ENCODE measurements at places on chromosomes 5 and 9.

DNA sequence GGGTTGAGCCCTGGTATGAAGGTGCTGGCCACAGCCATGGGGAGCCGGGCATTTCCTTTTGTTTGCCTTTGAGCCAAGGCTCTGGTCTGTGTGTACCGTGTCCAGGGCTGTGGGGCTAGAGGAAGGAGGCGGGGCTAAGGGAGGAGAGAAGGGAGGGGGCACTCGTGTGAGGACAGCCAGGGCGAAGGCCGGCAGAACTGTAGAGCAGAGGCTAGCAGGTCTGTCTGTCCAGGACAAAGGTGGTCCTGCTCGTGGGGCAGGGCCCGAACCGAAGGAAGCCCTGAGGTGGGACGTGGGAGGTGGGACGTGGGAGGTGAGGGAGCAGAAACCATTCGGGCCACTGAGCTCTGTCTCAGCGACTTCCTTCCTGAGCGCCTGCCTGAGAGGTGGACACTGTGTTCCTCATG is 41.3 kb upstream of the TESK1 start:
- DNase-seq, result no peak

GRCh38 chr5:31939151-31939550 is 235.0 kb downstream of the GOLPH3 start:
- no peak for DNase-seq

- DNase-seq, result no peak
Measured at GRCh38 chr9:103799959-103800358, 294.1 kb upstream of the SMC2 start.

- peak; percentile 88 for DNase-seq
Measured at GRCh38 chr5:74063821-74064220, 437.8 kb downstream of the ARHGEF28 start.

- peak; percentile 91 for DNase-seq
Measured at GRCh38 chr5:24161559-24161958, 483.2 kb downstream of the CDH10 start.

Data from kidney tubule cell (primary cell).